ENCODE measurements at places on chromosomes 1 and 21.

DNA sequence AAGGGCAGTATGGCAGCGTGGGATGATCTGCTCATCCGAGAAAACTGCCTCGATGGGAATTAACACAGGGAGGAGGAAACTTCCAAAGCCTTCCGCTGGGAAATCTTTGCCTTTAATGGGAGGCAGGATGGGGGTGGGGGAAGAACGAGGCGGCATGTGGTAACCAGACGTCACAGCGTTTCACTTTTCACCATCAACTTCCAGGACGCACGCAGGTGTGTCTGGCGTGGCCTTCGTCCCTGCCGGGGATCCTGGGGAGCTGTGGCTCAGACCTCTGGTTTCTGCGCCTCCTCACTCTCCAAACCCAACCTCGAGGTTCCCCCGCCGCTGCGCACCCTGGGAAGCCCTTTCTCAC is 282 bp downstream of the RSPH1 start:
- DNase-seq = no peak

GRCh38 chr1:115976062-115976920 is at the start of gene SLC22A15:
Gene SLC22A15 (plus strand): TSS chr1:115976513. CDS start chr1:115976628, 115 bp downstream.
- DNase-seq = peak; percentile 56

DNA sequence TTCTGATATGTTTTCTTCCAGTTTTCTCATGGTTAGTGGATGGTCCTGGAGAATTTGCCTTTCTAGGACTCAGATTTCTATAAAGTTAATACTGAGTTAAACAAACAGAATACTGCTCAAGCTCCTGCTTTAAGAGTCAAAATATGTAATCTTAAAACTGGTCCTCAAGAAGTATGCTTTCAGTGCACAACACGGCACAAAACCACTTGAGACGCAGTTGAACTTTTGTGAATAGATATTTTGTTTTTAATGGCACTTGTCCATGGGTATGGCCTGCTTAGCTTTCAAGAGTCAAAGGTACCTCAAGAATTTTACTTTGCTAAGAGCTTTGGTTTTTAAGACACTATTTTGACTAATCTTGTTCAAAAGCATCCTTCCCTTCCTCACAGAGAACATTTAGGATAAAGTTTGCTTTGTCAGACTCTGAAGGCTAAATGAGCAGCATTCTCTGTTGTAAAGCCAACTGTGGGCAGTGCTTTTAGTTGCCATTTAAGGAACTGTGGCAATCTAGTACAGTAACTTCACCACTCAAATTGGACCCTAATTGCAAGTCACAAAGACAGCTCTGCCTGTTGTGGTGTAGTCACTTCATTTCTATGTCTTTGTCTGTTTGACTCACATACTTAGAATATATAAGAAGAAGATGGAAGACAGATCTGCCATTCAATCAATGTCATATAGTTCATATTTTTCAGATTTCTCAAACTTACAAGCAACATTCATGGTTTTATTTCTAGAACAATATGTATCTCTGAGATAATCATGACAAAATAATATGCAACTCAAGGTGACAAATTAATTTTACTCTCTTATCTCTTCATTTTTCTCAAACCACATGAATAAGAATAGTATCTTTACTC is 28.8 kb downstream of the SAMD13 start:
- peak; percentile 46 for DNase-seq

DNA sequence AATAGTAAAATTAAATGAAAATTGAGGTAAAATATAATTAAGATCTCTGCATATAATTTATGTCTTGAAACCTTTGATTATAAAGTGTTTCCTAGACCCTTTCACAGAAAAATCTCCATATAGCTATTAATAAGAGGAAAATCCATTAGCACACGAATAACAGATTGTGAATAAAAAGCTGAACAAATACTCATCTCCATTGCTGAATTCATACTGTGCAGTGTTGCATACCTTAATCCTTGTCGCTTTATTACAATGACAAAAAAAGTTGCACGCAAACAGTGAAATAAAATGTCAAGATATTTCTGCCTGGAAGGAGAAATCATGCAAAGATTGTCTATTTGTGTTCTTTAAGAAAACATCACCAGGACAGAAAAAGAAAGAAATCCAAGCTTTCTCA is 499.1 kb upstream of the TMPRSS15 start:
- DNase-seq = no peak

DNA sequence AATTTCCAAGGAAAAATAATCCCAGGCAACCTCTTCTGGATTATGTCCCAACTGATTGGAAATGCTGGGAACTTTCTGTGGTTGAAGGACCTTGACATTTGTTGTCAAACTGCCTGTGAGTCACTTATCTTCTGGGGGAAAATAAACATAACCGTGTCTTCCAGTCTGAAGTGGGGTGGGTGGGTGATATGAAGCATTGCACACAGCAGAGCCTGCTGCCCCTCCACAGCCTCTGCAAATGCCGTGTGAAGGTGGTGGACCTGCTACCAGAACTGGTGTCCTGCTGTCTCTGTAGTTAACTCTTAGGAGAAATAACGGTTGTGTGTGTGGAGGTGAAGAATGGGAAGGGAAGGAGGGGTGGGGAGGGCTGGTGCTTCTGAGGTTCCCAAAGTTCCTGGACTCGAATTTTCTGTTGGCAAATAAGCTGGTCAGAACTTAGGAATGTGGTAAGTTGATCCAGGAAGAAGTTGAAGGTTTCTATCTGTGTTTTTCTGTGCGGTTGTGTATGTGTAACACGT is 23.2 kb downstream of the GALNT2 start:
- no peak for DNase-seq

DNA sequence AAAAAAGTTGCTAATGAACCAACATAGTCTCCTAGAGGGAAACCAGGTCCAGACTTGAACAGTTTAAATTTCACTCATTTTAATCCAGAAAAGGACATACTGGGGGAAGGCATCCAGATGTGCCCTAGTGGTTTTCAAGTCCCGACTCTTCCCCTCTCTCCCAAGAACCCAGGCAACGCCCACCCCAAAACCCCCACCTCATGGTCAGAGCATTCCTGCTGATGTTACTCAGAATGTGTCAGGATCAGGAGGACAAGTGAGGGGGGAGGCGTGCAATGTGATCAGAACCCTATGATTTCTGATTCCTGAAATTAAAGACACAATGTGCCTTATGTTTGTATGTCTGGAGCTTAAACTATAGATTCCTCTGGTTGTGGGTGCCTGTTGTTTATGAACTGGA is 1.6 kb upstream of the CTSK start:
- no peak for DNase-seq

- no peak for DNase-seq
Measured at GRCh38 chr1:21510113-21510493, 880 bp downstream of the ALPL start.

GRCh38 chr1:34761176-34761761 is 1.7 kb downstream of the GJB4 start:
- no peak for DNase-seq

DNA sequence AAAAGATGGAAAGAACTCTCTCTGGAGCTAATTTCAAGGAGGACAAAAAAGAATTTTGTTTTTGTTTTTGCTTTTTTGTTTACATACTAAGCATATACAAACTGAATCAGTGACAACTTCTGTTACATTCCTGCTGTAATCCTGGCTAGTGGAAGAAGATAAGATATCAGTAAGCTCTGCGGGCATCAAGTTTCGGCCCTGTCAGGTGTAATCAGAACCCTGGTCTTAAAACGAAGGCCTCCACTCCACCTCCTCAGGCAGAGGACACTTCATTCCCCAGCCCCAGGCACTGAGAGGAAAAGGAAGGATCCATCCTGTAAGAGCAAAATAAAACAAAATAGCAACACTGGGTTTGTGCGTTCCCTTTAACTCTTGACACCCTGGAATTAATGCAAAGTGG is 88.9 kb upstream of the ARHGAP29 start:
- DNase-seq = no peak

DNA sequence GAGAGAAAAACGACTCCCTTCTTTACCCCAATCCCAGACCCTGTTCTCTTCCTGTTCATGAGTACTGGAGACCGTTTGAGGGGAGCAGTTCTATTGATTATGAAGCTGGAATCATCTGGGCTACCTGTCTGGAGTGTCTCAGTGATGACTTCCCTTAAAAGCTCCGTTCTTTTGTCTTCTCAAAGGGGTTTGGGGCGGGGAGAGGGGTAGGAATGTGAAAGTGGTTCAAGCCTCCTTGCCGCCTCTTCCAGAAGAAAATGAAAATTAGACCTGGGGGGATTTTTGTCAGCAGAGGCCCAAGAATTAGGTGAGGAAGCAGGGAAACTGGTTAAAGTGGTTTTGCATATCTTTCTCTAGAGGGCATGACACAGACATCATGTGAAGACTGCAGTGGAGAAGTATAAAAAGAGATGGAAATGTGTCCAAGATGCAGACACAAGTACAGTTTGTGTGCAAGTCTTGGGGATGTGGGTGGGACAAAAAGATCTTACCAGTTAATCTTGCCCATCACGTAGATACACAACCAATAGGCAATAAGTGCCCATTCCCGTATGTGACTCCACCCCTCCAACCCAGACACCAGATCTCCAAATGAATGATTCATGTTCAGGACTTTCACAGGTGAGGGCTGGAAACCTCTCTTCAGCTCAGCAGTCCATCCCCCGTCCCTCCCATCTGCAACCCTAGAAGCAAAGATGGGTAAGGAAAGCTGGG is 470 bp upstream of the MTMR11 start:
- no peak for DNase-seq

DNA sequence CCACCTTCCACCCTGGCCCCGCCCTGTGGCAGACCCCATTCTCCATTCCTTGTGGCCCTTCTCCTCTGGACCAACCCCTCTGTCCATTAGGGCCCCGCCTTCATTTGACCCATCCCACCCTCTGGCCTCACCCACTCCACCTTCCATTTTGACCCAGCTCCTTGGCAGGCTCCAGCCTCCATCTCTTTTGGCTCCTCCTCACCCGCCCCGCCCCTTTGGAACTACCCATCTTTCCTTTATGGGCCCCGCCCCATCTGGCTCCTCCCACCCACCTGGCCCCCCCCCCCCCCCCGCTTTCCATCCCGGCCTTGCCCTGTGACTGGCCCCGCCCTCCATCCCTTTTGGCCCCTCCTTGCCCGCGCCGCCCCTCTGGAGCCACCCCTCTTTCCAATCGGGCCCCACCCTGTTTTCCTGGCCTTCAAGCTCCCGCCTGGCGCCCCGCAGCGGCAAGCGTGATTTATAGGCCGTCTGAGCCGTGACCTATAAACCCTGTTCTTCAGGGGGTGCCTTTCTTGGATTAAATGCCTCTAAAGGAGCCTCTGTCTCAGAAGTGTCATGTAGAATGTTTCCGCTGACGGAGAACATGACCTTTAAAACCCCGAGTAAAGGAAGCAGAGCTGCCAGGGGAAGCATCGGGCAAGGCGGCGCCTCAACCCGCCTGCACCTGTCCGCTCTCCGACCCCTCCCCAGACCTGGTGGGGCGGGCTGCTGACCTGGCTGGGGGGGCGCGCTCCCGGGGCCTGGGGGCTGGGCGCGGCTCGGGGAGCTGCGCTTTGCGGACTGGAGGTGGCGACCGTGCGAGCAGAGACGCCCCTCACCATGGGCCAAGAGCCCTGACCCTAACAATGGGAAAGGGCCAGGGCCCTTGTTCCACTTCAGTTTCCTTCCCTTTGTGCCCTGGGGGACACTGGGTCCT is 178.0 kb downstream of the CAMTA1 start:
- no peak for DNase-seq

- DNase-seq = no peak
Measured at GRCh38 chr1:214847071-214847810, 235.3 kb upstream of the KCNK2 start.

DNA sequence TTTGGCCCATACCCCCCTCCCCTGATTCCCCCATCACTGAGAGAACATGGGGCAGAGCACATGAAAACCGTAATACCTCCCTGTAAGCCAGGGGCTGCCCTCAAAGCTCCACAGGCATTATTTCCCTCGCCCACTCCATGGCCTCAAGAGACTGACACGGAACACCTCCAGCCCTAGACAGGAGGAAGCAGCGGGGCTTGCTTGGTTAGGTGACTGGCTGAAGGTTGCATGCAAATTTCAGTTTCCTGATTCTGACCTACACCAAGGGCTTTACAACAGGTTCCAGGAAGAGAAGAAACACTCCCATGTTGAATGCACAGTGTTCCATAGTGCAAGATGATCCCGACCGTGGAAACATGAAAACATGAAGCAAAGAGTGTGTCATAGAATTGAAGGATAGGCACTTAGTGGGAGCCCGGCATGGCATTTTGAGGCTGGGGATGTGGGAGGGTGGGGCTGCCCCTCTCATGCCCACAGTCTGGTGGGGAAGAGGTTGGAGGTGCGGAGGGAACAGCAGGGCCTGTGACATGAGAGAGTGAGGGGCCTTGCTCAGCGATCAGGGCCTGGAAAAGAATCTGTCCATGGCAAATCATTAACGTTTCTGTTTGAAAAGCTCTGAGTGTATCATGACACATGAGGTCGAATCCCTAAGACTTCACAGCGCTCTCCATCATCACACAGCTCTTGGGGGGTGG is 33.5 kb downstream of the GPR137B start:
- no peak for DNase-seq

DNA sequence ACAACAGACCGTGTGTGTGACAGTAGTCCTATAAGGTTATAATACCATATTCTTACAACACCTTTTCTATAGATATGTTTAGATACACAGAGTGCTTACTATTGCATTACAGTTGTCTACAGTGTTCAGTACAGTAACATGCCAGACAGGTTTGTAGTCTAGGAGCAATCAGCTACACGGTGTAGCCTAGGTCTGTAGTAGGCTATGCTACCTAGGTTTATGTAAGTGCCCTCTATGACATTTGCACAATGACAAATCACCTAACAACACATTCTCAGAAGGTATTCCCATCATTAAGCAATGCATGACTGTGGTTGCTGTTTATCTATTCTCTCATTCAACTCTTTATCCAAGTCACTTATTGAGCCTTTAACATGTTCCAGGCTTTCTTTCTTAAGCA is 1.8 kb upstream of the WLS start:
- DNase-seq = no peak

GRCh38 chr1:94283462-94283861 is 46.1 kb upstream of the ARHGAP29 start:
- DNase-seq = no peak

GRCh38 chr1:14313731-14314431 is 284.6 kb upstream of the KAZN start:
- DNase-seq = no peak

GRCh38 chr1:162285149-162285561 is 91.5 kb downstream of the SPATA46 start:
- DNase-seq = peak; percentile 68

GRCh38 chr1:41790351-41790750 is 128.4 kb downstream of the HIVEP3 start:
- DNase-seq = no peak

GRCh38 chr1:45765999-45766792 is 15.7 kb upstream of the IPP start:
- DNase-seq = no peak

DNA sequence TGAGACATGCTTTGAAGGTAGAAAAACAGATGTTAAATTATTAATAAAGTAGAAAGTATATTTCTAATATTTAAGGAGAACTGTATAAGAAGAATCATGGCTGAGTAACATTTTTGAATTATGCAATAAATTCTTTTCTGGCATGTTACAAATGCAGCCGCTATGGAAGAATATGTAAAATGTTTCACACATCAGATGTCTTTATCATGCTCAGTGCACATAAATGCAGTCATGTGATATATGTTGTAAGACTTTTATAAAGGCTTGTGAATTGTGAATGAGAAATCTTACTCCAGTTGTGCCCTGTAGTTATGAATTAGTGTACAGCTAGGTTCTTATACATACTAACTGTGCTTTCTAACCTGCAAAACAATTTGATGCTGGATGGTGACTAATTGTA is 53.5 kb downstream of the LRRC8B start:
- DNase-seq = no peak

GRCh38 chr1:157289424-157290105 is 151.4 kb upstream of the ETV3 start:
- DNase-seq = no peak

GRCh38 chr1:36150296-36151133 is 1.2 kb upstream of the TRAPPC3 start:
- DNase-seq = no peak

GRCh38 chr1:93317943-93318342 is 27.8 kb upstream of the DR1 start:
- no peak for DNase-seq

Measured in right lung (tissue), 10 donors.